Activated naive CD8-positive, alpha-beta T cell treated with anti-CD3 and anti-CD28 coated beads, Interleukin-2, amount 10 ng/mL, durations not matched to agents 7 days and 5 days (primary cell): ENCODE measurements at places on chromosomes 3 and 15. TPM values are rescaled to one million over a fixed set of nuclear protein-coding genes. Genes with fewer than 3 reads are reported as not detected.
A peak's percentile ranks its signal among the peaks of the same experiment; 100 is the strongest.

DNA sequence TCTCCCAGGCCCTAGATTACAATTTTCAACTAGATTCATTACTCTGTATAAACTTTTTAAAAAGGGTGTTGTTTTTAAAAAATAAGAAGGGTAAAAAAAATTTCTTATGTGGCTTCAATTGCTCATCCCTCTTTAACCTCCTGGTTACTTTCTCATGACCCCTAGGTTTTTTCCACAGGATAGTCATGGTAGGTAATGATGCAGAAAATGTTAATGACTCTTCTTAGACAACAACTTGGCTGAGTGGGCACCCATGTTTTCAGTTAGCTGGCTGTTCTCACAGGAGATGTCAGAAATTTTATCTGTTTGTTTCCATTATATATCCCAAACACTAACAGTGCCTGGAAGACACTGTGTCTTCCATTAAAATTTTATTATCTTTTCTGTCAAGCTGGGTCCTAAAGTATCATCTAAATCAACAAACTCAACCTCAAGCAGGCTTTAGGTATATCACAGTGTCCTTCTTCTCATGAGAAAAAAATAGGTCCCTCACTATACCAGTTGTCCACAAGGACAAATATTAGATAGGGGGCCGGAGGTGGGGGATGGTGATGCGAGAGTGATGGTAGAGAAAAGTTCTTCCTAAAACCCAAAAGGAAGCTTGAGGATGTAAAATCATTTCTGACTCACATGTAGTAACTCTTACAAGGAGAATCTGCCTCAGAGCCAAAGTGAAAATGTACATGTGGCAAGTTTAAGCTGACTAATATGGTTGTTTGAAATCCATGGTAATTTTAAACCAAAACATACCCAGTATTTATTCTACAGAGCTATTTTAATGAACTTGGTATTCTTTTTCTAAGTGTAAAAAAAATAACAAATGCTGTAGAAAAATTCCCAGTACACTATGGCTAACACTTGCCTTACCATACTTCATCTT, 43.3 kb downstream of the PLOD2 start:
- no peak overlapping the region for H3K4me3 ChIP-seq
- H3K27ac ChIP-seq, result no peak overlapping the region
- DNase-seq, result no peak
- no peaks in the 10 kb centered on the region for H3K36me3 ChIP-seq
- H3K27me3 ChIP-seq, result no peaks in the 10 kb centered on the region

DNA sequence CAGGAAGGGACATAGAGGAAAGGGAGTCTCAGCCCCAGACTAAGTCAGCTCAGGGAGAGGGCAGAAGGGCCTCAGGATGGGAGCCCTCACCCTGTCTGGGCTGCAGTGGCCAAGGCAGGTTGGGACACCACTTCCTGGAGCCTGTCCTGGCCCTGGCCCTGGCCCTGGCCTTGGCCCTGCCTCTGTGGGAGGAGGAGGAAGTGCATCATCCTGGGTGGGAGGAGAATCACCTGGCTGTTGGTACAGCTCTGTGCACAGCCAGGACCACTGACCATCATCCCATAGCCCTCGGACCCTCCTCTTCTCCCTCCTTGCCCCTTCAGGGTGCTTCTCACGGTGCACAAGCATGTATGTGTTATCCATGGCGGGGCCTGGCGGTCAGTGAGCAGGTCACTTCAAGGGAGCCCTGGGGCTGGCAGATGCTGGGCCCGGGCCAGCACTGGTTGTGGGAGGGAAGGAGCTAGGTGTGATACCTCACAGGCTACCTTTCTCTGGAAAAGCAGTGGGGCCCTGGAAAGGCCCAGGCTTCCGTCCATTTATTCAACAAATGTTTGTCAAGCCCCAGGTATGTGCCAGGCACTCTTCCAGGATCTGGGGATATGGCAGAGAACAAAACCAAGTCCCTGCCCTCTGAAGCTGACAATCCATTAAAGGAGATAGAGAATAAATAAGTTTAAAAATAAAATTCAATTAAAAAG, 8.2 kb upstream of the APEH start:
- no peak for DNase-seq
- no peak overlapping the region for H3K4me3 ChIP-seq
- H3K27ac ChIP-seq, result no peak overlapping the region
- peaks cover 5% of the 10 kb centered on the region for H3K4me1 ChIP-seq

DNA sequence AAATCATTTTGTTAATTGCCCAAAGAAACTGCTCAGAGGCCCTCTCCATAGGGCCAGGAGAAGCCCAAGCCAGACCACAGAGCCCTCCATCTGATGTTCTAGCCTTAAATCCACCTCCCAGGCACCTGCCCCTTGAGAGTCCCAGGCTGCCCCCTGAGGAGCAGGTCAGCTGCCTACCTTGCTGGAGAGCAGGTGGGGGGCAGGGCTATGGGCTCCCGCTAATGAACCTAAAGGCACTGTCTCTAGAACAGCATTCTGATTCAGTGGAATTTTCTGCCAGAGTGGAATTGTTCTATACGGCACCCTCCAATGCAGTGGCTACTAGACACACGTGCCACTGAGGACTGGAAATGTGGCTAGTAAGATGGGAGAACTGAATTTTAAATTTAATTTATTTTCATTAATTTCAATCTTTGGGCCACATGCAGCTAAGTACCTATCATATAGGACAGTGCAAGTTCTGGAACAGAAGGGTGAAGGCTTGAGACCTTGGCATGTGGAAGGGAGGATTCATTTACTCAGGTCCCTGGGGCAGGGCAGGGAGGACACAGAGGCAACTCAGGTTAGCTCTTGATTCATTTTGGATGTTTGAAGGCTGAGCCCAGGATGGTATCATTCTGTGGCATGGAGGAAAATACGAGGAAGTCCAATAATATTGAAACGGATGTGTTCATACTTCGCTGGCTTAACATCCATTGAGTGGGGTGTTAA, 11.4 kb downstream of the AMOTL2 start:
- no peaks in the 10 kb centered on the region for H3K36me3 ChIP-seq
- no peak overlapping the region for H3K27ac ChIP-seq
- peaks cover 8% of the 10 kb centered on the region for H3K27me3 ChIP-seq
- no peak overlapping the region for H3K4me3 ChIP-seq
- DNase-seq, result no peak

ATP13A4 gene
- total RNA-seq, result 4.0 TPM

DNA sequence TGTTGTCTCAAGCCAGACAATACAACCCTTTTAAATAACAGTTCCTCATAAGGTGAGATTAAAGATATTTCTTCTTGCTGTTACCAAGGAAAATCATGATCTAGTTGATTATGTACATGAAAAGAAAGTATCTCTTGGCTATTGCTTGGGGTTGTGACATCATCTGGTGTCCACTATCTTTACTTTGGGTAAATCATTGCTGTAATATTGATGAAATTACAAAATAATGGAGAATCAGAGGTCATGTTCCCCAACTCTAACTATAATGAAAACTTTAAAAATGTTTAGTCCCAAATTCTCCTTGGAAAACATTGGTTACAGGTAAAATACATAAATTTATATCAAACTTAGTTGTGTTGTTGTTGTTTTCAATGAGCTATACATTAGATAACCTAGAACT, 142.2 kb downstream of the ARPP21 start:
- H3K27me3 ChIP-seq, result no peaks in the 10 kb centered on the region
- H3K27ac ChIP-seq, result no peak overlapping the region
- no peaks in the 10 kb centered on the region for H3K36me3 ChIP-seq

GRCh38 chr3:18369551-18370185, 55.5 kb downstream of the SATB1 start:
- no peak overlapping the region for H3K27ac ChIP-seq
- H3K4me1 ChIP-seq, result peaks cover 52% of the 10 kb centered on the region
- no peaks in the 10 kb centered on the region for H3K27me3 ChIP-seq
- H3K36me3 ChIP-seq, result peaks cover 63% of the 10 kb centered on the region

DNA sequence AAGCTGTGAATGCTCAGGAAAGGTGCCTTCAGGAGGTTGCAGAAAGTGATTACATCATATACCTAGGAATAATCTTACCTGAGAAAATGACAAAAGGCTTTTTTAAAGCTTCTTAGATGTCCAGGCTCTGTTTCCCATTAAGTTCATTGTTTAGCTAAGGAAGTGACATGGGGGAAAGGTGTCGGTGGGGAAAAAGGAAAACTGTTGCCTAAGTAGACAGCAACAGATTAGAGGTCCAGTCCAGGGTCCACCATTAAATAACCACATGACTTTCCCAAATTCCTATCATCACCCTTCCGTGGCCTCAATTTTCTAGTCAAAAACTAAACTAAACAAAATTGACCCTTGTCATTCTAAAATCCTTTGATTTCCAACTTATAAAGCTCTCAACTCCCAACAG, 4.3 kb downstream of the WWTR1 start:
- H3K27me3 ChIP-seq, result peaks cover 37% of the 10 kb centered on the region
- H3K4me3 ChIP-seq, result no peak overlapping the region
- H3K4me1 ChIP-seq, result peaks cover 7% of the 10 kb centered on the region
- H3K36me3 ChIP-seq, result no peaks in the 10 kb centered on the region
- DNase-seq, result no peak

- DNase-seq, result no peak
- H3K27ac ChIP-seq, result no peak overlapping the region
- no peaks in the 10 kb centered on the region for H3K27me3 ChIP-seq
Measured at GRCh38 chr3:27279123-27279522, 90.1 kb downstream of the NEK10 start.

DNA sequence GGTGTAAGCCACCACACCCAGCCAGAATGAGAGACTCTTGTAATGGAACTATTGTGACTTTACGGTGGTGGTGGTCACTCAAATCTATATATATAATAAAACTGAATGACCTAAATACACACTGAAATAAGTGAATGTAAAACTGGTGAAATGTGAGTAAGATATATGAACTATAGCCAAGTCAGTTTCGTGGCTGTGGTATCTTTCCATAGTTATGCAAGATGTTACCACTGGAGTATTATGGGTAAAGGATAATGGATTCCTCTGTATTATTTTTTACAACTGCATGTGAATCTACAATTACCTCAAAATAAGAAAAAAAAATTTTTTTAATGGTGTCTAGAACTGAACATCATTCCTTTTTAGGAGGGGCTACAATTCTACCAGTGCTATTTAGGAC, 21.9 kb downstream of the PIK3CB start:
- H3K27ac ChIP-seq, result no peak overlapping the region
- H3K4me1 ChIP-seq, result peaks cover 10% of the 10 kb centered on the region
- H3K4me3 ChIP-seq, result no peak overlapping the region

GHSR gene
- total RNA-seq, result not detected

DNA sequence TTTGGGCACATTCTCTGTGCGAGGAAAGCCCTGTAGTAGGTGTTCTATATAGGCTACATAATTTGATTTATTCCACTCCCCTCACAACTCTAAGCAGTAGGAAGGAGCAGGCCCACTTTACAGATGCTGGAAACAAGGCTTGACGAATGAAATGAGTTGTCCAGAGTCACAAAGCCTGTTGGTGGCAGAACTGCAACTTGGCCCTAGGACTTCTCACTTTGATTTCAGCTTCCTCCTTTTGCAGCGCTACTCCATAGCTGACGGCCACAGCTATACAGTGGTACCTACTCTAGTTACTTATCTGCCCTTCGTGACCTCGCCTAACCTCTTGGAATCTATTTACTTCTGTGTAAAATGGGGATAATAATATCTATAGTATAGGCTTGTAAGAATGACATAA, 2.5 kb upstream of the IRAK2 start:
- no peaks in the 10 kb centered on the region for H3K36me3 ChIP-seq
- H3K4me1 ChIP-seq, result peaks cover 13% of the 10 kb centered on the region
- H3K4me3 ChIP-seq, result no peak overlapping the region
- H3K27me3 ChIP-seq, result peaks cover 3% of the 10 kb centered on the region
- DNase-seq, result no peak

GRCh38 chr15:92664178-92664900, 8.8 kb upstream of the FAM174B start:
- no peak for DNase-seq
- no peak overlapping the region for H3K4me3 ChIP-seq
- no peaks in the 10 kb centered on the region for H3K4me1 ChIP-seq
- H3K27me3 ChIP-seq, result peaks cover 6% of the 10 kb centered on the region
- H3K36me3 ChIP-seq, result no peaks in the 10 kb centered on the region
- H3K27ac ChIP-seq, result no peak overlapping the region

MCF2L2 gene
- total RNA-seq, result 8.2 TPM

GRCh38 chr3:23389089-23389488, 186.0 kb downstream of the UBE2E2 start:
- H3K4me3 ChIP-seq, result no peak overlapping the region
- H3K27ac ChIP-seq, result no peak overlapping the region
- no peak for DNase-seq
- H3K27me3 ChIP-seq, result no peaks in the 10 kb centered on the region

EEF1AKMT4 gene
- total RNA-seq, result 3.3 TPM

DNA sequence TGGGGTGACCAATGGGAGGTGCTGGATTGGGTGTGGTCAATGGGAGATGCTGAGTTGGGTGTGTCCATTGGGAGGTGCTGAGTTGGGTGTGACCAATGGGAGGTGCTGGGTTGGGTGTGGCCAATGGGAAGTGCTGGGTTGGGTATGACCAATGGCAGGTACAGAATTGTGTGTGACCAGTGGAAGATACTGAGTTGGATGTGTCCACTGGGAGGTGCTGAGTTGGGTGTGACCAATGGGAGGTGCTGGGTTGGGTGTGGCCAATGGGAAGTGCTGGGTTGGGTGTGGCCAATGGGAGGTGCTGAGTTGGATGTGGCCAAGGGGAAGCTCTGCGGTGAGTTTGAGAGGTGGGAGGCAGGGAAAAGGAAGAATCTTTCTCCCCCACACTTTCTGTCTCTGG, 250.0 kb upstream of the PROK2 start:
- no peak for DNase-seq
- no peak overlapping the region for H3K4me3 ChIP-seq
- no peak overlapping the region for H3K27ac ChIP-seq
- peaks cover 4% of the 10 kb centered on the region for H3K4me1 ChIP-seq
- peaks cover 3% of the 10 kb centered on the region for H3K36me3 ChIP-seq

DNA sequence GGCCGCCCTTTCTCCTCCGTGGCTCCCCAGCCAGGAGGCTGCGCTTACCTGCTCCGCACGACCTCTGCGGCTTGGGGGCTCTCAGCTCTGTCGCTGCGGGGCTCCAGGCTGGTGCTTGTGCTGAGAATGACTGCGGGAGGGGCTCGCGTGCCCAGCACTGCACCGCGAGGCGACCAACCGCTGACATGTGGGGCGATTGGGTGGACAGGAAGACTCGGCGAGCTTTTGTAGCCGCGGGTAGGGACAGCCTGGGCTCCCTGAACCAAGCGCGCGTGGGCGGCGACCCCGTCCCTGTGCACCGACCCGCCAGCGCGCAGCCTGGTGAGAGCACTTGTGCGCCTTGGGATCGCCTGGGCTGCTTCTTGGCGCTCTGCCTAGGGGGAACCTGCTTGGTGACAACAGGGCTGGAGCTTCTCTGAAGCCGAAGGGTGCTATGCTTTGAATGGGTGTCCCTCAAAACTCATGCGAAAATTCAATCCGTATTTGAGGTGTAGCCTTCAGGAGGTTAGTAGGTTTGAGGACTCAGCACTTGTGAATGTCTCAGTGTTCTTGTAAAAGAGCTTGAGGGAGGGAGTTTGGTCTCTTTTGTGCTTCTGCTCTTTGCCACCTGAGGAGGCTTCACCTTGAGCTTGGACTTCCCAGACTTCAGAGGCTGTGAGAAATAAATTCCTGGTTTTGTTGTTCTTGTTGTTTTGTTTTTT, 50.4 kb downstream of the IL12A start:
- H3K4me3 ChIP-seq, result peak overlapping the region; percentile 19
- no peaks in the 10 kb centered on the region for H3K36me3 ChIP-seq
- H3K27me3 ChIP-seq, result peaks cover 41% of the 10 kb centered on the region

- no peak overlapping the region for H3K27ac ChIP-seq
- no peak for DNase-seq
- H3K27me3 ChIP-seq, result peaks cover 54% of the 10 kb centered on the region
- no peaks in the 10 kb centered on the region for H3K36me3 ChIP-seq
Measured at GRCh38 chr15:65068403-65068788, 605 bp upstream of the RASL12 start.

GRCh38 chr15:100114100-100114499, 227.7 kb downstream of the ADAMTS17 start:
- H3K4me1 ChIP-seq, result peaks cover 19% of the 10 kb centered on the region
- H3K27ac ChIP-seq, result no peak overlapping the region
- H3K27me3 ChIP-seq, result no peaks in the 10 kb centered on the region
- peaks cover 2% of the 10 kb centered on the region for H3K36me3 ChIP-seq
